M059J (cell line): ENCODE measurements at places on chromosomes 2 and 18. TPM values are rescaled to one million over a fixed set of nuclear protein-coding genes. Genes with fewer than 3 reads are reported as not detected.

LHCGR gene
- total RNA-seq = not detected in 2 replicates

MOCOS gene
- total RNA-seq = 3.2 and 10.2 TPM in 2 replicates

EPB41L3 gene
- total RNA-seq = 2.7 and 4.1 TPM in 2 replicates

DCC gene
- total RNA-seq = 0.17 TPM in 1 of 2 replicates, not detected in the other

CENPA gene
- 22.0 and 33.3 TPM in 2 replicates for total RNA-seq

SLC19A3 gene
- total RNA-seq = not detected in 2 replicates

IL36B gene
- not detected in 2 replicates for total RNA-seq

MDH1B gene
- total RNA-seq = 1.0 and 1.2 TPM in 2 replicates

SLC4A1AP gene
- total RNA-seq = 19.8 and 35.1 TPM in 2 replicates

DNA sequence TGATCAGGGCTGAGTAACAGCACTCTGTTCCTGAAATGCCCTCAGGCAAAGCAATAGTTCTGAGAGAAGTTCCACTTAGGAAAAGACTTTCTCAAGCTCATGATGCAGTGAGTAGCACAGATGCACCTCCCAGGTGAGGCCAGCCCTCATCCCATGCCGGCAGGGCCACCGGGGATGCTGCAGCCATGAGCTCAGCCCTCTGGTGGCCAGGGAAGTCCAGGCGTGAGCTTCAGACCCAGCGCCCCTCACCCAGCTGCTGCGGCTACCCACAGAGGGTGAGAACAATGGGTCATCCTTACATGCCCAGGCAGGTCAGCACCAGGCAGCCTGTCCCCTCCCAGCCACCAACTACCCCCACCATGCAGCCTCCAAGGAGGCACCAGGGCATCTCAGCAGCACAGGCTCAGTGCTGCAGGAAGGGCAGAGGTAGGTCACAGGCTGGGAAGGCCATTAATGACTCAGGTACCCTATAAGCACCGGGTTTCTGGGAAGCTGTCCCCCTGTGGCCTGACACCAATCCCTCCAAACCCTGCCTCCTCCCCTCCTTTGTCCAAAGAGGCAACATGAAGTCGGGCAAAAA, 50.6 kb downstream of the TTC32 start:
- DNase-seq = peak; percentile 15

- DNase-seq = peak; percentile 51
Observed at GRCh38 chr18:3525870-3526420, 76.0 kb downstream of the TGIF1 start.

GRCh38 chr2:28430788-28431418, 38.2 kb downstream of the FOSL2 start:
- DNase-seq = no peak

GRCh38 chr2:78301166-78301789, 724.2 kb upstream of the REG3G start:
- DNase-seq = no peak

DNA sequence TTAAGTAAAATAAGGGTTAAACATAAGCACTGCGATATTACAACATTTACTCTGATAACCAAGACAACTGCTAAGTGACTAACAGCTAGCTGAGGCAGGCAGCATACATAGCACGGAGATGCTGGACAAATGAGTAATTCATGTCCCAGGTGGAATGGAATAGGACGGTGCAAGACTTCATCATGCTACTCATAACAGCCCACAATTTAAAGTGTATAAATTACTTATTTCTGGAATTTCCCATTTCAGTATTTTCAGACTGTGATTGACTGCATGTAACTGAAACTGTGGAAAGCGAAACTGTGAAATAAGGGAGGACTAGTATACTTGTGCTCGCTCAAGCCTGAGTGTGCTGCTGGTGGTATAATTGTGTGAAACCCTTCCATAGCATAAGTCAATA, 12.9 kb downstream of the IER3IP1 start:
- DNase-seq = peak; percentile 50

- no peak for DNase-seq
Observed at GRCh38 chr2:127081826-127082633, 24.9 kb downstream of the BIN1 start.

GRCh38 chr18:10475276-10475653, 20.8 kb downstream of the APCDD1 start:
- DNase-seq = no peak

- no peak for DNase-seq
Observed at GRCh38 chr18:69808399-69808798, 139.3 kb downstream of the CD226 start.

GRCh38 chr18:58541146-58541788, 87.6 kb downstream of the ALPK2 start:
- DNase-seq = peak; percentile 60

DNA sequence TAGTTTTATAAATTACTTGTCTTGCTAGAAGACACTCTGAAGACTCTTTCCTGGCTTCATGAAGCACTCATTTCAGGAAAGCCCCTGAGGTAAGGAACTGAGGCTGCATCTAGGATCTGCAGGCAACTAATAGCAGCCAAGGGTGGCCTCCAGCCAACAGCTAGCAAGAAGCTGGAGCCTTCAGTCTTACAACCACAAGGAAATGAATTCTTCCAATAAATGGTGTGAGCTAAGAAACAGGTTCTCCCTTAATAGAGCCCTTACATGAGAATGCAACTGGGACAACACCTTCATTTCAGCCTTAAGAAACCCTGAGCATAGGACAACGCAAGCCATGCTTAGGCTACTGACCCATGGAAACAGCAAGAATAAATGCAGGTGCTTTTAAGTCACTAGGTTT, 254.6 kb upstream of the RBBP8 start:
- no peak for DNase-seq

DNA sequence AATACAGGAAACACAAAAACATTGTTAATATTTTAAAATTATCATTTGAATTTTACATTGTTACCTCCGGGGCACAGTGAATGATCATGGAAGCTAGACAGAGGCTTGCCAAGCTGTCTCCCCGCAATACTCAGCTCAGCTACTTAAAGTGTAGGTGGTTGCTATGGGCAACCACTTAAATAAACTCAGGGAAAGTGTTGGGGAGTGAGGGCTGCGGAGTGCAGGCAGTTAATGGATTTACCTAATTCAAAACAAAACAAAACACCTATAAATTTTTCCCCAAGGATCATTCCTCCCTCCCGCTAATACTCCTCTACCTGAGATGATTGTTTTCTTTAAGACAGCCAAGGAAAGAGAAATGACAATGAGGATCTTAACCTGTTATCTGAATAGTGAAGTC, 349.5 kb downstream of the TGIF1 start:
- peak; percentile 7 for DNase-seq

DNA sequence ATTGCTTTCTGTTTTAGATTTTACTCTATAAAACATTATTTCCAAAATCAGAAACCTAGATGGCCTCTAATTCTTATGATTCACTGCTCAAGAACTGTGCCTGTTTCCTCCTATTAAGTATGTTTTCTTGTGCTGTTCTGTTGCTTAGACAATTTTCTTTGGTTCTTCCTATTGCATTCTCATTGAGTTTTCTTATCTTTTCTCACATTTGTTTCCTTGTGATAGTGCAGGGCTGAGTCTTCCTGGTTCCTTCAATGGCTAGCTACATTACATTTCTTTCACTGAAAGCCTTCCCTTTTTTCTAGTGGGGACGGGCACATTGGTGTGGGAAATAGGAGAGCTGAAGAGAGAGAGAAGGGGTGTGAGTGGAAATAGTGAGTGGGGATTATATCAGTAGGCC, 183.4 kb downstream of the CALCRL start:
- DNase-seq = no peak

DNA sequence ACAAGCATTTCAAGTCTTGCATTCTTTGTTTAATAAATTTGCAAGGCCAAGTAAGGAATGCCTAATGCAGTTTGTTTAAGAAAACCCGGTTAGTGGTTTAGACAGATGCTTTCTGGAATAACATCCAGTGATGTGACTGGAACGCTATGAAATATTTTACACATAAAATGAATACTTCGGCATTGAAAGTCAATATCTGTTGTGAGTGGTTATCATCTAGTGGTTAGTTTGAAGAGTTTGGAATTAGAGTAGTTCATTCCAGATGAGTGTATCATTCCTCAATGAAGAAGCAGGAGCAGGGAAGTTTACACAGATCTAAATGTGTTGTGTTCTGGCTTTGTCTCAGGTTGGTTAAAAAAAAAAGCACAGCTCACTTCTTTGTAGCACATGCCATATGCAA, 608.0 kb upstream of the PIK3C3 start:
- DNase-seq = peak; percentile 77

DNA sequence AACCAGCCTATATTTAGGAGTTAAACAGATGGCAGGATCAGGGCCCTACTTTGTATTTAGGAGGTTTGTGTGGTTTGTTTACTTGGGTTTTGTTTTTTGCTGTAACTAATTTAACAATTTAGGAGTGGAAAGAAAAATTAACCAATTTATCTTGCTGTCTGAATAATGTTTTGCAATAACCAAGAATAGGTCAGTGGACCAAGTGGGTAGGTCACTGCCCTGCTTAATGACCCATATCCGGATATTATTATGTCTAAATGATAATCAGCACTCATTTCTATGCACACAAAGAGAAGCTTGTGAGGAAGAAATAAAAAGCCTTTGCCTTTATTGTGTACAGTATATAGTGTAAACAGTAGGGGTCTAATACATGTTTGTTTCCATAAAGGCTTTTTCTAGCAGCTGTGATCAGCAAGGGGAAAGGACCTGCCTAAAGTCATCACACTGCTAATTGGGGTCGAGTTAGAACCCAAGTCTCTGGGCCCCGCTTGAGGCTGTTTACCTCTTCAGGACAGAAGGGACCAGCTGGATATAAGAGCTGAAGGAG, 76.6 kb downstream of the TGOLN2 start:
- DNase-seq = no peak

DNA sequence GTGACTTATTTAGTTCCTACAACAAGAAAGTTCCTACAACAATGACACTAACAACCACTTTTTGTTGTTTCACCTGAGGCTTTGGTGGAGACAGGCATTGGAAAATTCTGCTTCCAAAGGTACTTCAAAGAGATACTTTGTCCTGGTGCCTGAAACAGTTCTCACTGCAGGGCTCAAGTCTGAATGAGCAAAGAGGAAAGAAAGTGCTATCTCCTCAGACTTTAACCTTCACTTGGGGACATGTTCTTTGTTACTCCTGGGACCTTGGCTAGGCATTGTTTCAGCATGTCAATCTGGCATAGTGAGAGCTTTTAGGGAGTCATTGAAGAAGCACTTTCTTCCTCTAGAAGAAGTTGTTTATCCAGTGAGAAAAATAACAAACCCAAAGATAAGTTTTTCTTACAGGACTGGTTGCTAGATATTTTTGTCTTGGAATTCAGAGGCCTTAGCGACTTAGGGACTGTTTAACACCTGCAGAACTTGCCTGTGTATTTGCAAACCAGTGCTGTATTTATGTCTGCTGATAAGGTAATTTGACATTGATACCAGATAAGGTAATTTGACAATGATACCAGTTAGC, 12.2 kb downstream of the MDH1 start:
- DNase-seq = no peak

DNA sequence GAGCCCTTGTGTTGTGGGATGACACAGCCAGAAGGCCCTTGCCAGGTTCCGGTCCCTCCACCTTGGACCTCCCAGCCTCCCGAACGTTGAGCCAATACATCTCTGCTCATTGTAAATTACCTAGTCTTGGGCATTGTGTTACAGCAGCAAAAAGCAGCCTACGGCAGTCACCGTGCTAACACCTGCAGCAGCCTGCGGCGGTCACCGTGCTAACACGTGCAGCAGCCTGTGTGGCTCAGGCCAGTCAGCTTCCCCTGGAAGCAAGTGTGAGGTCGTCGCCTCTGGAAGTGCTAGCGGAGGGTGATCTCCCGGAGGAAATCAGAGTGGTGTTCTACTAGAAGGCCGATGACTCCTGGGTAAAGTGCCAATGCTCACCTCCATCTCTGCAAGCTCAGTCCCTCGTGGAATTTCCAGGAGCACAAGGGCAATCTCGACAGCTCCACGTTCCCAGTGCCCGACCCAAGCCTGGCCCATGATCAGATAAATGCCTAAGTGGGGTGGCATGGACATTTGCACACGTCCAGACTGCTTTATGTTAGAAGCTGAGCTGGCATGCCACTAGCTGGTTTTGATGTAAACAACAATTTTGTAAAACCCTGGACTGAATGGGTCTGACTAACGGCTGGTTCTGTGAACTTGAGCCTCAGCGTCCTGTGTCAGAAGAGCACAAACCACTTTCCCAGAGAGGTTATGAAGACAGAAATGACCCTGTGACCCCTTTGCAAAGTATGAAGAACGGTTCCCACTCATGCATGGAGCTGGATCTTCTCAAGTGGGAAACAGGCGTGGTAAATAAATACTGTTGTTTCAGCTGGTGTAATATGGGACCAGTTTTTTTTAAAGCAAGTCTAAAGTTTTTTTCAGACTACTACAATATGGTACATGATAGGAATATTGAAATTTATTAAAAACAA, 11.4 kb upstream of the CNDP1 start:
- DNase-seq = peak; percentile 26

GRCh38 chr2:75406131-75406581, 154.6 kb downstream of the EVA1A start:
- DNase-seq = no peak

DNA sequence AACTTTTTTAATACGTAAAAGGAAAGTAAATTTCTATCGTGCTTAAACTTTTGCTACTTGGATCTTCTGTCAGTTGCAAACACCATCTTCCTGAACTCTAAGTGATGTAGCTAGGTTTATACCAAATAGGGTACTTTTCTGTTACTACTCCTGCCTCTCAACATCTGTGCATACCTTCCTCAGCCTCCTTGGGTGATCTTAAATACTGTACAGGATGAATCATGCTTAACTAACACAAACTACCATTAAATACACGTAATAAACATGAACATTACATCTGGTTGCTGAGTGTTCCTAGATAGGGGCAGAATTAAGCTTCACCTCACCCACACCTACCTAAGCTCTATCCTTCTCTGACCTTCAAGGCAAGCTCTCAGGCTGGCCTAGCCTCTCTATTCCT, 398.0 kb downstream of the TXNL1 start:
- DNase-seq = no peak

DNA sequence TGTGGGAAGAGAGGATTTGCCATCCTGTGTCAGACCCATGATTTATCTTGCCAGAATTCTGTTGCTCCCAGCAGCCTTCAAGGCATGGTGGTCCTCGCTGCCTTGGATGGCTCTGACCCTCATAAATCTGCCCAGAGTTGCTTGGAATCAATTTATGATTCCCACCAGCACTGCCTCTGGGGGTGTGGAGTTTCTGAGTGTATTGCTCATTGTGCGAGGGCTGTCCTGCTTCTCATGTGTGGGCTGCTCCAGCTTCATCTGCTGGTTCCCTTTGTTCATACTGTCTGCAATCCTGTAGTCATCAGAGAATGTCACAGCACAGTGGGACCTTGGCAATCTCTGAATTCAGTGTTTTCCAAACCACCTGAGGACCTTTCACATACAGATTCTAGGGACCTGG, 139.8 kb downstream of the CLIP4 start:
- no peak for DNase-seq
